ENCODE measurements at places on chromosomes 16 and 17. TPM values are rescaled to one million over a fixed set of nuclear protein-coding genes. Genes with fewer than 3 reads are reported as not detected.

DNA sequence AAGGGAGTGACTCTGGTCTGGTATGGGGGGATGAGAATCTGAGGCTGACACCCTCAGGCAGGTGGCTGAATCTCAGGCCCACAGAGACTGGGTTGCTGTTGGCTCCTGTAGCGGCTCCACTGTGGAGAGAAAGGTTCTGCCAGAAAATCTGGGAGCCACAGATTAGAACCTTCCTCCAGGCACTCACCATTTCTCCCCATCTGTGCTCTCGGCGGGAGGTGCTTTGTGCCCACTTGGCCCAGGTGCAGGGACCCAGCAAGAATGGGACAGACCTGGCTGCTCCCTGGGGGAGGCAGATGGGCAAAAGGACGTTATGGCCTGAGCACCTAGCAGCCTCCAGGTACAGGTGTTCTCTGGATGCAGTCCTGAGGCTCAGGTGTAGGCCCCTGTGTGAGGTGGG, 20.1 kb downstream of the RAB11FIP3 start:
- H3K4me3 ChIP-seq: no peak overlapping the region
- H3K4me1 ChIP-seq: peaks cover 4% of the 10 kb centered on the region
- H3K36me3 ChIP-seq: no peaks in the 10 kb centered on the region
- no peak overlapping the region for H3K27ac ChIP-seq

DNA sequence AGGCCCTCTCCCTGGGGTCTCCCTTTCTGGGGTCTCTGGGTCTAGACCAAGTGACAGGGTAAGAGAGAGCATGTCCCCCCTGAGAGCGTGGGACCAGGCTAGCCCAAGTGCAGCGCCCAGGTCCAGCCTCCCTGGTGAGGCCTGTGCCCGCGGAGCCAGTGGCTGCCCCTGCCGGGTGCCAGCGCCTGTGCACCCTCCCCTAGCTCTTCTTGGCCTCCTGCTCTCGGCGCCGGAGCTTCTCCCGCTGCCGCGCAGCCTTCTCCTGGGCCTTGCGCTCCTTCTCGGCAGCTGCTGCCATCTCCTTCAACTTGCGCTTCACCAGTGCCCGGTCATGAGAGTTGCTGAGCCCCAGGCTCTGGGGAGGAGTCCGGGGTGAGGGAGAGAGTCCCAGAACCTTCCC, 17.3 kb downstream of the SAMD14 start:
- H3K27ac ChIP-seq: no peak overlapping the region
- peaks cover 3% of the 10 kb centered on the region for H3K36me3 ChIP-seq
- no peak for DNase-seq
- H3K4me1 ChIP-seq: peaks cover 15% of the 10 kb centered on the region
- no peak overlapping the region for H3K4me3 ChIP-seq

GRCh38 chr16:86231996-86232350, 278.4 kb upstream of the FOXF1 start:
- no peak overlapping the region for H3K4me3 ChIP-seq
- H3K27me3 ChIP-seq: no peaks in the 10 kb centered on the region
- no peaks in the 10 kb centered on the region for H3K4me1 ChIP-seq
- H3K36me3 ChIP-seq: no peaks in the 10 kb centered on the region

HSD17B1 gene
- 0.49 TPM for total RNA-seq
